ENCODE measurements at places on chromosomes 16 and 17.

DNA sequence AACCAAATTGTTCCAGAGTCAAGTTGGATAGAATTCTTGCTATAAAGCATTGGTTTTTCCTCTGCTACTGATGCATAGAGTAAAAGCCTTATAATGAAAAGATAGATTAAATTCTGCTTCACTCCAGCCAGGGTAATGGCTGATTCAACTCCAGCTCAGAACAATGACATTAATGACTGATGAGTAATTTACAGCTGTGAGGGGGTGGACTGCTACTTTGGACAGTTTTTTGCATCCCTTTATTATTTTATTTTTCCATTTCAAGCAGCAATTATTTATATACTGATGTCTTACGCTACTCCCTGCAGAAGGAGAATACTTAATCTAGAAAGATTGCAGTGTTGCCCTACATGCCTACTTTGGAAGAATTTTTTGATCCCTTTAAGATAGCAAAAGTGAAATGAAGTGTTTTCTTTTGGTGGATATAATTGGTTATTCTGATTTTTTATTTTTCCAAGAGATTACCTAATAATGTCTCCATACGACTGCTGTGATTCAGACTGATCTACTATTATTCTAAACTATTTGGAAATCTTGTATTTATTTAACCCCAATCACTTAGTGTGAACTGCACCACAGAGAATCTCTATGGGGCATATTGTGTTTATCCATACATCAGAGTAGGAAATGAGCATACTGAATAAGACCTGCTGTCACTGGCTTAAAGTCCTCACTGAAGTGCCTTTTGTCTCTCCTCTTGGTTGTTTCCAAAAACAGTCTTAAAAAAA, 149.5 kb downstream of the TRIM37 start:
- no peak for DNase-seq

GRCh38 chr16:28569021-28569420, 15.3 kb downstream of the SGF29 start:
- DNase-seq, result no peak

DNA sequence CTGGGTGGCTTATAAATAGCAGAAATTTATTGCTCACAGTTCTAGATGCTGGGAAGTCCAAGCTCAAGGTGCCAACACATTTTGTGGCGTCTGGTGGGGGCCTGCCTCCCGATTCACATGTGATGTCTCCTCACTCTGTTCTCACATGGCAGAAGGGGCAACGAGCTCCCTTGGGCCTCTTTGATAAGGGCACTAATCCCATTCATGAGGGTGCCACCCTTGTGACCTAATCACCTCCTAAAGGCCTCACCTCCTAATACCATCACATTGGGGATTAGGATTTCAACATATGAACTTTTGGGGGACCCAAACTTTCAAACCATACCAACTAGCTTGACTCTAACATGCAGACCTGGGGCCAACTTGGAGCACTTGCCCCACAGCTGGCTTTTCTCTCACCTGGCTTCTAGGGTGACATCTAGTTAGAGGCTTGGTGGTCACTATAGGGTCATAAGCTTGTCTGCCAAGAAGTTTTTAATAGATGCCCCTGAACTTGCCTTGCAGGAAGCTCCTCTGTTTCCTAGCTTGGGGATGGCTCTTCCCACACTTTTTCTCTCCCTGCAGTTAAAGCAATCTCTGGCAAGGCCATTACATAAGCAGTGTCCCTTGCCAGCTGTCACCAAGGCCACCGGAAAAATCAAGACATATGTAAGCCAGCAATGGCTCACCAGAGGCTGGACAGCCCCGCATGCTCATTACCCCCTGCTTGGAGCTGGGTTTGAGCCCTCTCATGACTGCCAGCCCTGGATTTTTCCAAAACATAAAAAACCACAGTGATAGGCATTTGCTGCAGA, 8.4 kb upstream of the MED9 start:
- DNase-seq, result no peak

GRCh38 chr17:21297597-21297996, 13.1 kb downstream of the MAP2K3 start:
- no peak for DNase-seq

- DNase-seq, result no peak
These were observed 30.4 kb upstream of the SBK1 start for GRCh38 chr16:28261942-28262341.

- DNase-seq, result no peak
These were observed 449.8 kb downstream of the SLC39A11 start for GRCh38 chr17:72642720-72643119.

DNA sequence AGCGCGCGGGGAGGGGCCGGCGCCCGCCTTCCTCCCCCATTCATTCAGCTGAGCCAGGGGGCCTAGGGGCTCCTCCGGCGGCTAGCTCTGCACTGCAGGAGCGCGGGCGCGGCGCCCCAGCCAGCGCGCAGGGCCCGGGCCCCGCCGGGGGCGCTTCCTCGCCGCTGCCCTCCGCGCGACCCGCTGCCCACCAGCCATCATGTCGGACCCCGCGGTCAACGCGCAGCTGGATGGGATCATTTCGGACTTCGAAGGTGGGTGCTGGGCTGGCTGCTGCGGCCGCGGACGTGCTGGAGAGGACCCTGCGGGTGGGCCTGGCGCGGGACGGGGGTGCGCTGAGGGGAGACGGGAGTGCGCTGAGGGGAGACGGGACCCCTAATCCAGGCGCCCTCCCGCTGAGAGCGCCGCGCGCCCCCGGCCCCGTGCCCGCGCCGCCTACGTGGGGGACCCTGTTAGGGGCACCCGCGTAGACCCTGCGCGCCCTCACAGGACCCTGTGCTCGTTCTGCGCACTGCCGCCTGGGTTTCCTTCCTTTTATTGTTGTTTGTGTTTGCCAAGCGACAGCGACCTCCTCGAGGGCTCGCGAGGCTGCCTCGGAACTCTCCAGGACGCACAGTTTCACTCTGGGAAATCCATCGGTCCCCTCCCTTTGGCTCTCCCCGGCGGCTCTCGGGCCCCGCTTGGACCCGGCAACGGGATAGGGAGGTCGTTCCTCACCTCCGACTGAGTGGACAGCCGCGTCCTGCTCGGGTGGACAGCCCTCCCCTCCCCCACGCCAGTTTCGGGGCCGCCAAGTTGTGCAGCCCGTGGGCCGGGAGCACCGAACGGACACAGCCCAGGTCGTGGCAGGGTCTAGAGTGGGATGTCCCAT, 232.8 kb downstream of the SEC14L1 start:
- peak; percentile 33 for DNase-seq

DNA sequence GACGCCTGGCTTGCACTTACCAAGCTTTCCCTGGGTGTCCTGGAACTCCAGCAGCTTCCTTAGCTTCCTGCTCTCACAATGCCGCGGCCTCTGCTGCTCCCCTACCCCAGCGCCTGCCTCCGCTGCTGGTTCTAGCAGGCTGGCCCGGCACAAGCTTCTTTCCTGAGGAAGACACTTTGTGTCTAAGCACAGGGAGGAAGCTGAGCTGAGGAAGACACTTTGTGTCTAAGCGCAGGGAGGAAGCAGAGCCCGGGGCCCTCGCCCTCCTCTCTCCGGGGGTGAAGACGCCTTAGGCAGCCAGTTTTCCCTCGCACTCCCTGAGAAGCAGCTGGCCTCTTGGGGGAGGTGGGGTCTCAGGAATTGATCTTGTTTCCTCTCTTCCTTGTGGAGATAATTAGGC, 64.9 kb downstream of the PLD6 start:
- DNase-seq, result no peak

GRCh38 chr17:66165537-66166123, 26.3 kb downstream of the CEP112 start:
- DNase-seq, result no peak

DNA sequence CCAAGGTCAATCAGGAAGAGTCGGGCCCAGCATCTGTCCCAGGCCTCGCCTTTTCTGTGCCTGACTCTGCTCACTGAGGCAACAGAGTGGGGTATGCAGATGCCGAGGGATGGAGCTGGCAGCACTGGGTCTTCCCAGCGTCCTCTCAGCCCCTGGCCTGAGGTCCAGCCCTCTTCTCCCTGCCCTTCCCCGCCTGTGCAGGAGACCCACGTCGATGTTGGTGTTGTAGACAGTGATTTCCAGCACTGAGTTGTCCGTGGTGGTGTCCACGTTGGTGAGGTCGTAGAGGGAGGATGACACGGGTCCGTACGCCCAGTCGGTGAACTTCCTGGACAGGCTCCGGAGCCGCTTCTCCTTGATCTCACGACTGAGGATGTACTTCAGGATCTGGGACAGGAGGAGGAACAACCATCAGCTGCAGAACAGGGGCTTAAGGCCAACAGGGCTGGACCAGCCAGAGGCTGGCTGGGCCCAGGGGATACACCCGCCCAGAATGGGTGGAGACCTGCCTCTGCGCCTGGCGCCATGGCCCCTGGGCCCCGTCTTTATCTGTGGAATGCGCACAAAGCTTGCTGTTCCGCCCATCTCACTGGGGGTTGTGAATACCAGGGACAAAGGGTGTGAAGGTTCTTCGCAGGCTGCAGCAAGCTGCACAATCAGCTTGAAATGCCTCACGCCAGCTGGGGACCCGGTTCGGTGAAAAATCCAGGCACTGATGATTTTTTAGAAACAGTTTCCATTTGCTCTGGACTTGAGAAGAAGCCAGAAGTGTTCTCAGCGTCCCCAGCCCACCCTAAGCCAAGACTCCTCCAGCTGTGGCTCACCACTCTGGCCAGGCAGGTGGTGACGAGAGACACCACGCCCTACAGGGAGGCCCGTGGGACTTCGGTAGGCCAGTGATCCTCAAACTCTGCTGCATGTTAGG, 27.5 kb downstream of the TRPV3 start:
- no peak for DNase-seq

Data from DMS79 (cell line).